ENCODE measurements at places on chromosomes 7 and 10. TPM values are rescaled to one million over a fixed set of nuclear protein-coding genes. Genes with fewer than 3 reads are reported as not detected.

Gene POU6F2
- 3.1 TPM for polyA plus RNA-seq

Gene ZNF727
- polyA plus RNA-seq, result not detected

Gene STAG3
- not detected for polyA plus RNA-seq

Gene DNAJC1
- polyA plus RNA-seq, result 16.0 TPM

Gene SDK1
- 4.2 TPM for polyA plus RNA-seq

Gene MSMB
- polyA plus RNA-seq, result not detected

Gene FANK1
- polyA plus RNA-seq, result 3.1 TPM

Gene EBLN1
- not detected for polyA plus RNA-seq

Gene OR2A12
- not detected for polyA plus RNA-seq

Gene NEBL
- 16.4 TPM for polyA plus RNA-seq

Gene ZP3
- not detected for polyA plus RNA-seq

Gene EGFR
- polyA plus RNA-seq, result 0.22 TPM

Gene EPO
- not detected for polyA plus RNA-seq

Gene PKD2L1
- not detected for polyA plus RNA-seq

Gene ZC3HAV1
- polyA plus RNA-seq, result 0.16 TPM

Gene SPDYE1
- polyA plus RNA-seq, result not detected

Gene SSBP1
- 296 TPM for polyA plus RNA-seq

Gene TBC1D12
- polyA plus RNA-seq, result 27.9 TPM

Gene WNT16
- not detected for polyA plus RNA-seq

Gene DLX6
- polyA plus RNA-seq, result 58.8 TPM

Gene ZPBP
- not detected for polyA plus RNA-seq

Gene FGF8
- polyA plus RNA-seq, result 6.0 TPM

Gene TMEM176A
- not detected for polyA plus RNA-seq

Gene CPEB3
- polyA plus RNA-seq, result 20.0 TPM

Gene PIP4K2A
- 11.8 TPM for polyA plus RNA-seq

Gene SRRM3
- polyA plus RNA-seq, result 34.9 TPM

Gene PTPRZ1
- 11.8 TPM for polyA plus RNA-seq

Gene HOXA7
- polyA plus RNA-seq, result not detected

Gene FGL2
- 0.10 TPM for polyA plus RNA-seq

All from neural cell (in vitro differentiated cells).